ENCODE measurements at places on chromosomes 16 and 17.

DNA sequence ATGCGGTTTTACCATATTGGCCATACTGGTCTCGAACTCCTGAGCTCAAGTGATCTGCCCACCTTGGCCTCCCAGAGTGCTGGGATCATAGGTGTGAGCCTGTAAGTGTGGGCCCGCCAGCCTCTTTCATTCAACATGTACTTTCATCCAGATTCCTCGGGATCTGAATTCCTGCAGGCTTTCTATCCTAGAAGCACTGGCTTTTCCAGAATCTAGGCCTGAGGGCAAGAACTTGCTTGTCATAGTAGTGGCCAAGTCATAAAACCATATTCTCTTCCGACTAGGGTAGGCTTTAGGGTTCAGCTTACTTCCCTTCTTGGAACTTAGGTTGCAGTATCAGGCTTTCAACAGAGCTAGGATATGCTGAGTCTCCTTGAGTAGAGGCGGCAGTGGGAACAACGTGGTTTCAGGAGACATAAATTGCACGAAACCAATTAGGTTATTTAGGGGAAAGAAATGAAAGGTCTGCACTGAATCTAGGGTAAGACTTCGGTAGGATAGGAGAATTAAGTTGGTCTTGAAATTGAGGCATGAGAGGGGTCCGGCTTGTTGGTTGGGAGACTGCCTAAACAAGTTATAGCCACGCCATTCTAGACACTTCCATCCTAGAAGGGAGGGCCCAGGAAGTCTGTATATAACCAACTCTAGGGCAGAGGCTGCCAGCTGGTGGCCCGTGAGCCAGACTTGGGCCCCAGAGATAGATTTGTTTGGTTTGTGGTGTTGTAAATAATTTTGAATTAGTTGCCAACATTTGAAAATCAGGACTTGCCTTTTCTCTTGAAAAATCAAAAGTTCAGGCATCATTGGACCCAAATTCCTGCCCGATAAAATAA, 15.6 kb downstream of the SLC7A6 start:
- DNase-seq: no peak

DNA sequence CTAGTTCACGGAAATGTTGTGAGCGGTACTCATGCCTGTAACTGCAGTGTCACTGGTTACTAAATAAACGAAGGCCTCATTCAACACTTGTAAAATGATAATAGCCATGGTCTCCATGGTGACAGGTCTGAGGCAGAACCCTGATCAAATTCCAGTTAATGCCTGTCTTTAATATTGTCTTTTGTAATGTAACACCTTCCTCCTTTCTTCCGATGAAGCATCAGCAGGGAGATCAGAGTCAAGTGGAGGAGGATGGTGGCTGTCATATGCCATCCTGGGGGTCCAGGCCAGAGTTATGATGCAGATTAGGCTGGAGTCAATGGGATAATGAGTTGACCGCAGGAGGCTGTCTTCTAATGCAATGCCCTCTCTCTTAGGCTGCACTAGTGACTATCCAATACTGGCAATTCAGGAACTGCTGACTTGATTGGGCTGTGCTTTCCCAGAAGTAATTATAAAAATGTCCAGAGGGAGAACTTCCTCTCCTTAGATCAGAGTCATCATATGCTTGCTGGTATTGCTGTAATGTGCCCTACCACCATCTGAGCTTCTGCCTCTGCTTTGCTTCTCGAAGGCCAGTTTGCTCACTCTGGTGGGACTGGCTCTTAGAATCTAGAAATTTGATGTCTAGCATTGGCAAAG, 419.1 kb downstream of the CA10 start:
- DNase-seq: no peak

DNA sequence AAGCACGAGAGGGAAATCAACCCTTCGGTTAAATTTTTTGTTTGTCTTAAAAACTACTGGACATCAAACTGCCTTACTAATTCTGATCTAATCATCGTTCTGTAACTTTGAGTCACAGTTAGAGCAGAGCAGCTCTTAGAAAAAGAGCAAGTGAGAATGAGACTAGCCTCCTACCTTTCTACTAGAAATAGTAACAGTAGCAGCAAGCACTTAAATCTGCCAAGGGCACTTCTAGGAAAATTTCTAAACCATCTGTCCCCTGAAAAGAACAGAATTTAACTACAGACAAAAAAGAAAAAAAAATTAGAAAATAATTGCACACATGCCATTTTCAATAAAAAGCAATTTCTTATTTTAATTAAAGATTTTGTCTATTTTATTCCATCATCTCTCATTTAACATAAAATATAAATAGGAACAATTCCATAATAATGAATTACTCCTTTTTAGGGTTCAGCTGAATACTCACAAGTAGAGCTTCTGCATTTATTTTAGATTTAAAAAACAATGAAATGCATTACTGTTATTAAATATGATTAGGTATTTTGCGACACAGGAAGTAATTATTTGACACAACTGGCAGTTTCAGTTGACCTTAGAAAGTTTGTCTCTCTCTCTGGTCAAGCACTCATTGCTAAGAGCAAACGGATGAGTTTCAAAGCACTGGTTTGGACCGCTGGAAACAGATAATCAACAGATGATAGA, 250.8 kb upstream of the SOX9 start:
- no peak for DNase-seq

GRCh38 chr17:69913616-69914015, 161.4 kb upstream of the KCNJ16 start:
- DNase-seq: no peak

- no peak for DNase-seq
Measured at GRCh38 chr17:21388066-21388465, 11.9 kb downstream of the KCNJ12 start.

DNA sequence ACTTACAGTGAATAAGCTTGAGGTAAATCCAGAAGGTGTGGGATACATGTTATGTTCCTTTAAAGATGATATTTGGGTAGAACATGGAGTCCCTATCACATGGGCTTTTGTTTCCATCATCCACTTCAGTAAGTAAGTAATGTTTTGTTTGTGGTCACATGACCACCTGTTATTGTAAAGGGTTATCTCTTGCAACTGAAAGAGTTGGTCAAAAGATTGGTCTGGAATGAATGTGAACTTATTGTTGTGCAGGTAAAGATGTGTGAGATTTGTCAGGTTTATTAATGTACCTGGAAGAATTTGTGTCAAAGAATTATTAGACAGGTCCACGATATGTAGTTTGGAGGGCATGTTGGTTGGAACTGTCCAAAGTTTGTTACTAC, 1.6 kb downstream of the OMG start:
- DNase-seq: no peak

DNA sequence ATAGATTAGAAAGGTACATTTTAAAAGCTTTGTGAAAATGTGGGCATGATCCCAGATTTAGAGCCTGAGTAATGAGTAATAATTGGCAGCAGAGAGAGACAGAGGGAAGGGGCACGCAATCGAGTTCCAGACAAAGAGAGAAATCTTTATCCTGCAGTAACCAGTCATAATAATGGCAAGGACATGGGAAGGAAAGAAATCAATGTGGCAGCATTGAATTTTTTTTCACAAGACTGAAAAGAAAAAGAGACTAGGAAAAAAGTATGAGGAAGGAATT, 790.8 kb upstream of the SOX9 start:
- DNase-seq: no peak

DNA sequence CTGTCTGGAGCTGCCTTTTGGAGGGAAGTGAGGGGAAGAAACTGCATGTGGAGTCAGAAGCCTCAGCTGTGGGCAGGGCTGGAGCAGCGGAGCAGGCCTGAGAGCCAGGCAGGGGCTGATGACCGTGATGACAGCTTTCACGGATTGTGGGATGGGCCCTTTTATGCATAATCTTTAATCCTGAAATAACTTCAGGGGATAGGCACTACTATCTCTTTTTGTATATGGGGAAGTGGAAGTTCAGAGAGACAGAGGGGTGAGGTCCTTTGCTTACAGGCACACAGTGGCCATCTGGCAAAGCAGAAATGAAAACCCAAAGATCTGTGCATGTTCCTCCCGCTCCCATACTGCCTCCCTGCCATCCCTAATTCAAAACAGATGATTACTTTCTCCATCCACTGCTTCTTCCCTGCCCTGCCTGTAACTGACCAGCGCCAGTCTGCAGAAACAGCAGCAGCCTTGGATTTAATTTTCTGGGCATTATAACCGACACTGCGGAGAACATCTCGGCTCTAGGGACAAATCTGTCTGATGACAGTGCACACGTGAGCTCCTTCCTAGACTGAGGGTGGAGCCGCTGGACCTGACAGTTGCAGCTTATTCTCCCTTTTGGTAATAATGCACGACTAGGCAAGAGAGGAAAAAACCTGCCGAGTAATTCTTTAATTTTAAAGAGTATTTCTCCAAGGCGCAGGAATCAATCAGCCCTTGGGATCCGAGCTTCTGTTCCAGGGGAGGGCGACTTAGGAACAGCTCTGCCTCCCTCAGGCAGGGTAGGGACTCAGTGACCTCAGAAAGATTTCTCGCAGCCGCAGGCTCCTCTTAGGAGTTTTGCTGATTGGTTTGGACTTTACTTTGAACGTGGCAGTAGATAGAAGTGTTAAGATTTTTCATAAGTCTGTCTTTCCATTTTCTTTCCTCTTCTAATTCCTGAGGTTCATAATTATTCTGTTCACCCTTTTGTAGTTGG, 95.4 kb downstream of the UTP18 start:
- no peak for DNase-seq

GRCh38 chr16:3058139-3059030, 7.1 kb upstream of the IL32 start:
- no peak for DNase-seq

GRCh38 chr16:29719063-29719462, 26.7 kb downstream of the C16orf54 start:
- DNase-seq: no peak

DNA sequence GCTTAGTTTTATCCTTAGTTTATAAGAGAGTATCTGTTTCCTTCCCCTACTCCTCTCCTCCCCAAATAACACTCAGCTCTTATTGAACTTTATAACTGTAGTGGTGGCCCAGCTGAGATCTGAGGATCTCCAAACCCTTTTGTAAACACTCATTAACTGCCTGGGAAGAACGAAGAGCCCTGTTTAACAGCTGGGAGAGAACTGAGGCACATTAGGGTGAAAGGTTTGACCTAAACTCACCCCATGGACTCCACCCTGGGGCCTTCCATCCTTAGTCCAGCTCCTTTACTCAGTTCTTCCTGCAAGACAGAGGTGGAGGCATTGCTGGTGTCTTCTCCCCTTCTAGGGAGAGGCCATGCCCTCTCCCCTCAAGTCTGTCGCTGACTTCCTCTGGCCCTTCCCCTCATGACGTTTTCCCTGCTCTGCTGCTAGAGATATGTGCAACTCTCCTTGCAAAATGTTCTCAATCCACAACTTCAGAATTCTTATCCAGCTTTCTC, 1.2 kb upstream of the RARA start:
- no peak for DNase-seq

DNA sequence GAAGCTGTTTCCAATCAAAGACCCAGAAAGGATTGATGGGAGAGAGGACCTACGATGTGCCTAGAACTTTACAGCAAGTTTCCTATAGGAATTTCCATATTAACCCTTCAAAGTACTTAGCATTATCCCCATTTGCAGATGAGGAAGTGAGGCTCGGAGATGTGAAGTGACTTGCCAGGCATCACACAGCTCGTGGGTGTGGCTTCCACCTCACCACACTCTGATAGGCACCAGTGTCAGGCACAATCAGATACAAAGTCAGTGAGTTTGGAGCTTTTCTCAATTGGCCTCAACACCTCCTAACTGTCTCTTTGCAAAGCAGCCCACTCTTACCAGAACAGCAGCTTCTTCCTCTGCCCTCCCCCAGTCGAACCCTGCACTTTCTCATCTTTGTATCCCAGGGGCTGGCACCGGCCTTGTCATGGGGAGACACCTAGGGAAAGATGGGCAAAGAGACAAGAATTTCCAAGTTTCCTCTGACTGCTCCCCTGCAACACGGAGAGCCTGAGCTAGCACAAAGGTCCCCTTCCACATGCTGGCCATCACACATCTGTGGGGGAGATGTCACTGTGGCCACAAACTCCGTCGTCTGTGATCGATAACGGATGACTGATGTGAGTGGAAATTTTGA, 37.4 kb upstream of the CCL1 start:
- DNase-seq: no peak

- no peak for DNase-seq
Measured at GRCh38 chr17:37081287-37081686, 132.5 kb downstream of the AATF start.

DNA sequence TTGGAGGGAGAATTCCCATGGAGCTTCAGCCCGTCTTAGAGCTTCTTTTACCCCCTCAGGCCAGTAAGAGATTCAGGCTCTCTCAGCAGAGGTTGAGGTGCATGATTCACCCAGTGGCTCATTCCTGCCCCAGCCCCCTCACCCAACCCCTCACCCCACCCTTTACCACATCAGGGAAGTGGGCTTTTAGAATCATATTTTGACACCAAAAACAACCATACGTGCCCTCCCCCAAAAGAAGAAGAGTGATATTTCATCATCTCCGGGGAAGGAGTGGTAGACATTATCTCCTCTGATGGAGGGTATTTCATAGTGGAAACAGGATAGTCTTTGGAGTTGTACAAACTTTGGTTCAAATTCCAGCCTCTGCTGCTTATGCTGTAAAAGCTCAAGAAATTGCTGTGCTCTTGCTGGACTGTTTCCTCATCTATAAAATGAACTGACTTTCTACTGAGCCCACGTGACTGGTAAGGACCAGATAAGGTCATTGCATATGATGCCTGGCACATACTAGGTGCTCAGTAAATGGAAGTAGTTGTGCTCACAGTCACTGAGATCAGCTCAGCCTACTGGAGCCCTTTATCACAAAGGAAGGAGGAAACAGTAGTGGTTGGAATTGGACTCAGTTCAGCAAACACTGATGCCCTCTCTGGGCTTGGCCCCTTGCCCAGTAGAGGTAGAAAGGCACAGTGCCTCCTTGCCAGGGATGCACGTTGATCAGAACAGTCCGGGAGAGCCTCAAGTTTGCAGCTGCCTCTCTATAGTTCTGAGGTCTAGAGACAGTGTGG, 18.3 kb upstream of the CCL5 start:
- no peak for DNase-seq

GRCh38 chr16:88831838-88832237, 20.1 kb upstream of the APRT start:
- DNase-seq: no peak

DNA sequence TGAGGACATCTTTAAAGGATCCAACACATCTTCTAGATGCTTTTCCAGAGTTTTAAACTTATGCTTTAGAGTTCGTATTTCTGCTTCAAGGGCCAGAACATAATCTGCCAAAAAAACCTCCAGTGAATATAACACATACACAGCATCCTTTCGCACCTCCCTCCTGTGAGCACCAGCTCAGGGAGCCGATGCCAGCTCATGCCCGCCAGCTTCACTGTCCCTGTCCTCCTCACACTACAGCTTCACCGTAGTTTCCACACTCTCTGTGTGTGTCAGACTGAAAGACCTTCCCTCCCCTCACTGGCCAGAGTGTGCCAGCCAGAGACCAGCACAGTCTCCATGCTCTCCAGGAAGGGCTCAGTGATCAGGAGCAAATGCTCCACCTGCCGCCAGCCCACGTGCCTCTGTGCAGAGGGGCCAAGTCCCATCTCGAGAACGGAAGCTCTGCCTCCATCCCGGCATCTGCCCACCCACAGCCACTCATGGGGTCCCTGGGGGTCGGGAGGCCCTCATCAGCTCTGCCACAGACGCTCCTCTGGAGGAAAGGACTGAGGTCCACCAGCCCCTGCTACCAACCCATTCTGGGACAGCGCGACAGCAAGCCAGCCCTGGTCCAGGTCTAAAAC, 40.8 kb downstream of the CCDC57 start:
- DNase-seq: no peak

Data from stimulated activated CD8-positive, alpha-beta memory T cell treated with anti-CD3 and anti-CD28 coated beads, Interleukin-7, amount 100 ng/mL, for 24 hours (primary cell).